DMS 273 treated with DMSO at 0.1 percent for 48 hours (cell line): ENCODE measurements at places on chromosomes 7 and 10.
A peak's percentile ranks its signal among the peaks of the same experiment; 100 is the strongest.

- DNase-seq: no peak
These were observed 250.3 kb upstream of the CXCL12 start for GRCh38 chr10:44635176-44635575.

GRCh38 chr7:77862691-77863090, 64.1 kb downstream of the PHTF2 start:
- no peak for DNase-seq

DNA sequence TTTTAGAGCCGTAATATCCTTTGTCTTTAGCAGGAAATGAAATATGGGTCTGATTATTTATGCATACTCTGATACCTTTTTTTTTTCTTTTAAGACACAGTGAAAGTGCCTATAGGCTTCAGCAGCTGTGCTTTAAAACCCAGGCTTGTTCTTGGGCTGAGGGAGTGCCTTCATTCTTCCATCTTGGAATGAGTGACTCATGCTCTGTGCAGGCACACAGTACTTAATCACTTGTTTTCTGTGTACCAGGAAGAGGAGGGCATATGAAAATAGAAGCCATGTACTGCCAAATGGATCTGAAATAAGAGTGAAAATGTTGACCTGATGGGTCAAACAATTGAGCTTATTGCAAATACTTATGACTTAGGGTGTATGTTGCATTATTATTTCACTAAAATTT, 12.0 kb downstream of the INPP5F start:
- DNase-seq: no peak

DNA sequence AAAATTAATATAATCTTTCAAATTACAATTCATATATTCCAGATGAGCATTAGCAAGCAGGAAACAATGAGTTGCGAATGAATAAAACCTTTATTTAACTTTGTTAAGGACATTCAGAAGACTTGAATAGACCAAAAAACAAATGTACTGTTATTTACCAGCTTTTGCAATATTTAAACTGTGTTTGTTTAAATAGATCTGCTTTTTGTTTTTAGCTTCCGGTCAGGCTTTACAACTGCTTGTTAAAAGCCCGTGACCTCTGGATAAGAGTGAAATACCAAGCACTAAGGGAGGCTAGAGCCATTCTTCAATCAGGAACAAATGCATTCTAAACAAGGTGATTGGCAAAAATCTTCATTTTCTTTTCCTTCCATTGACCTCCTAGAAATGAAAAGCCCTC, 184.9 kb upstream of the GNAI1 start:
- no peak for DNase-seq

GRCh38 chr10:33353853-33354252, 19.4 kb upstream of the NRP1 start:
- DNase-seq: no peak

DNA sequence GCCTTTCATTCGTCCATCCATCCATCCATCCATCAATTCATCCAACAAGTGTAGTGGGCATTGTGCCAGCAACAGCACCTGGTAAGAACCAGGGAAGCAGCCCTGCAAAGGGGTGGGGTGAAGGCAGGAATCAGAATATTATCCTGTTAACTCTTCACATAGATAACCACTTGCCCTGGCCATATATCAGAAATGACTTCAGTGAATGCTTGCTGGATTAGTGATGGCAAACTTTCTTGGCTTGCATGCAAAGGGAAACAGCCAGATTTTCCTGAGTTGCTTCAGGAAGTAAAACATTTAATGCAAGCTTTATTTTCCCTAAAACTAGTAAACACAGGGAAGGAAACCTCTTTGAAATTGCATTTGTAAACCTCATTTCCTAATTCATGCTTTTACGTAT, 743 bp downstream of the OR2A5 start:
- DNase-seq: no peak

- DNase-seq: no peak
These were observed 37.7 kb downstream of the PRKG1 start for GRCh38 chr10:51112013-51112412.

GRCh38 chr7:31443457-31443856, 70.4 kb upstream of the ITPRID1 start:
- peak; percentile 53 for DNase-seq
